NT2/D1 (cell line): ENCODE measurements at places on chromosomes 13 and 19.

DNA sequence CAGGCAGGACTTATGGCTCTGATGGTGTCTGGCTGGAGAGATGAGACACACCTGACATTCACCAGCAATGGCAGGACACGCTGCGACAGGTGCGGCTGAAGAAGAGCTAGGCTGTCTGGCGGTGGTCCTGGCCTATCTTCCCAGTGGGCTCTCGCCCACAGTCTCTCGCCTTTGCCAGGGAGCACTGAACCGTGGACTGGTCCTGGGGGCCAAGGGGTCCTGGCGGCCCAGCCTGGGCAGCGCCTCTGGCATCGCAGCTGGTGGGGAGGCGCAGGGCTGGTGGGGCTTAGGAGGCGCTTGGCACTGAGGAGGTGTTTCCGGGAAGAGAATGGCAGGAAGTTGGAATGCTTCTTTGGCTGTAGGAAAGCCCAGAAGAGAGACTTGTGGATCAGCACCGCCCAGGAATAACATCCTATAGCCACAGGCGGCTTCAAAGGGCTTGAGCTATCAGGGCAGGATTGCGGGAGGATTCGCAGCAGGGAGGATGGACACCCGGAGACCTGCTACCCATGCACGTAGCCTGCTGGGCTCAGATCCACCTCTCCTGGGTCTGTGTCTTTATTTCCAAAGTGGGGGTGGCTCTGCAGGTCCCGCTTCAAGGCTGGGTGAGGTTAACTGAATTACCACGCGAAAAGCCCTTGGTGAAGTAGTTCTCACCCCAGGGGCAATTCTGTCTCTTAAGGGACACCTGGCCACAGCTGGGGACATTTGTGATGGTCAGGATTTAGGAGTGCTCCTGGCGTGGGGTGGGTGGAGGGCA is 14.6 kb downstream of the KDM4B start:
- no peak for DNase-seq

- no peak for DNase-seq
These were observed 27.7 kb upstream of the KCTD12 start for GRCh38 chr13:76913898-76914297.

GRCh38 chr19:40200341-40201099 is 9.3 kb downstream of the MAP3K10 start:
- DNase-seq = no peak

DNA sequence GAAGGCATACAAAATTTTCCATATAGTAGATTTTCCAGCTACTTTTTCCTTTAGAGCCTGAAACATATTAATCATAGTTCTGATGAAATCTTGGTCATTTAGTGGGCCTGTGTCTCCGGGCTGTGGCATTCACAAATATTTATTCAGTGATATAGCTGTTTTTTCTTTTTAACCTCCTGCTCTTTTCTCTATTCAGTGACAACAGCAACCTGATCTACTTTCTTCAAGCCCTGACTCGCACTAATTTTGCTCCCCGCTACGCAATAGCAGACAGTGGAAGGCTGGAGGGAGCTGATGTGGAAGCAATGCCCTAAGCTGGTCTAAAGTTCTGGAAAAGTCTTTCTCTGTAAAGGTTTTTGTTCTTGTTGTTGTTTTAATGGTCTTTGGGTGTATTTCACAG is 289.7 kb downstream of the SLITRK6 start:
- no peak for DNase-seq

DNA sequence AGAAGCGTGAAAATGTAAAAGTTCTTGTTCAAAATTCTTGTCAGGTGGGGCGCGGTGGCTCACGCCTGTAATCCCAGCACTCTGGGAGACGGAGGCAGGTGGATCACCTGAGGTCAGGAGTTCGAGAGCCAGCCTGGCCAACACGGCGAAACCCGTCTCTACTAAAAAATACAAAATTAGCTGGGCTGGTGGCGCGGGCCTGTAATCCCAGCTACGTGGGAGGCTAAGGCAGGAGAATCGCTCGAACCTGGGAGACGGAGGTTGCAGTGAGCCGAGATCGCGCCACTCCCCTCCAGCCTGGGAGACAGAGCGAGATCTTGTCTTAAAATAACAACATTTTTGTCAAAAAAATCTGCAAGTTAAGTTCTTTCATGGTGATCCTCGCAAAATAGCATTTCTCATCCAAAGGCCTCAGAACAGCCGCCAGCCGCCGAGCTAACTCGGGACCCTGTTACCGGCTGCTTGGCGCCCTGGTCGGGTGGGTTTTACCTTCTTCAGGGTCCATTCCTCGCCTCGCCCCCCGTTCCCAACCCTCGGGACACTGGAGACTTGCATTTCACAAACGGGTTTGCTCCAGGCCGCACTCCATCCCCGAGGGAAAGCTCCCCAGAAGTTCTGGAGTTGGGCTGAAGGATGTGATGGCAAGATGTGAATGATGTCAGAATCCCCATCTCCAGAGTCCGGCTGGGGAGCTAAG is 1.6 kb downstream of the LATS2 start:
- no peak for DNase-seq

DNA sequence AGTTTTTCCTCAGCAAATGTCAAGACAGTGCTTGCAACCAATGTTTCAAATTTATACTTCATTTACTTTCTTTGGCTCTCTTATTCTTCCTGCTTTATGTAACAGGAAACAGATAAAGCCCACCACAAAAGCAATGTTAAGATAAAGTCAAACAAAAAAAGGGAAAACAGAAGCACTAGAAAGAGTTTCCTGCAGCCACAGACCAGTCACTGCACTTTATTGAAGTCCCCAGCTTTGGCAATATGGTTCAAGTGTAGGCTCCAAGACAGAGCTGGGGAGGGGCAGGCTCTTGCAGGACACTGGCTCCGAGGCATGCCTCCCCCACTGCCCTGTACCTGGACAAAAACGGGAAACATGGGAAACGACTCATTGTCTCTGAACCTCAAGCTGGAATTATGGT is 15.3 kb upstream of the CDC16 start:
- no peak for DNase-seq

DNA sequence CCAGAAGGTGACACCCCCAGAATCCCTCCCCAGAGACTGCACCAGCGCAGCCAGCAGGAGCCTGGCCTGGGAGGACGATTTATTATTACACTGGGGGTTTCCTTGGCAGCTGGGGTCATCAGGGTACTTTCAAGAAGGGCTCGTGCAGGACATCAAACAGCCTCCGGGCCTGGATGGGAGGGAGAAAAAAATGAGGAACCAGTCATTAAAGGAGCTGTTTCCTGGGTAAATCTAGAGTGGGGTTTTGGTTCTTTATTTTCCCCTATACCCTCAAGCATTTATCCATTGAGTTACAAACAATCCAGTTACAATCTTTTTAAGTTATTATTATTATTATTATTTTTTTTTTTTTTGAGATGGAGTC is 3.1 kb downstream of the POLR1G start:
- no peak for DNase-seq

- peak; percentile 44 for DNase-seq
These were observed 801 bp downstream of the KCTD12 start for GRCh38 chr13:76885203-76886004.

- no peak for DNase-seq
These were observed 14.6 kb upstream of the TMEM255B start for GRCh38 chr13:113744197-113745000.

- no peak for DNase-seq
These were observed 10.1 kb downstream of the TUBA3C start for GRCh38 chr13:19171563-19171962.

DNA sequence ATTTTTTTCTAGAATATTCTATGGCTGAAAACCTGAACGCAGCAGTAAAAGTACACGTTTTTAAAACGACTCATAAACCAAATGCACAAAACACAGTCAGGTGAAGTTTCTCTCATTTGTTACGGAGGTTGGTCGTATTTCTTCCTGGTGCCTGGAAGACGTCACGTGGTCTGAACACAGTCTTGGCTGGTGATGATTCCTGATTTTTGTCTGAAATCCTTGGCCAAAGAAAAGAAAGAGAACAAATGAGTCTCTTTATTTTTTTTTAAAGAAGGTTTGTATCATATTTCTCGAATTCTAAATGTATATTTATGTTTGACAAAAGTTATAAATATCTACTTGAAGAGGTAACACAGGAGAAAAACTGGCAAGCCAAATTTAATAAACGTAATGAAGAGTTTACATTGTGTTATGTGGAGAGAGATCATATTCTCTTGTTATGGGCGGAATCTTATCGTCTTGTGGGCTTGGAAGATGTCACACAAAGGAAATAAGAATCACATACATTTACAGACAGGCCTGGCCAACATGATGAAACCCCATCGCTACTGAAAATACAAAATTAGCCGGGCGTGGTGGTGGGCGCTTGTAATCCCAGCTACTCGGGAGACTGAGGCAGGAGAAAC is 10.0 kb upstream of the PNMA8A start:
- DNase-seq = no peak

- no peak for DNase-seq
These were observed 586.5 kb downstream of the SLITRK5 start for GRCh38 chr13:88257706-88258105.

DNA sequence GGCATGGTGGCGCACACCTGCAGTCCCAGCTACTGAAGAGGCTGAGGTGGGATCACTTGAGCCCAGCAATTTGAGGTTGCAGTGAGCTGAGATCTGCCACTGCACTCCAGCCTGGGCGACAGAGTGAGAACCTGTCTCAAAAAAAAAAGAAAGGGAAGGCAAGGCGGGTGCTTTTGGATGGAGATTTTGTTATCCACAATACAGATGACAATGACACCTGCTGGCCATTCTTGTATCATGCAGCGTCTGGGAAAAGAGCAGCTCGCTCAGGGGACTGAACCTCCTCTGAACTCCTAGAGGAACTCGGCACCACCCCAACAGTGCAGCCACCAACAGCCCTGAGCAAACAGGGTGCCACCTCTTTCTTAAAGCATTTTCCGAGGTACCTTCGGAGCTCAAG is 22.8 kb downstream of the HAUS8 start:
- peak; percentile 55 for DNase-seq

- DNase-seq = no peak
These were observed 7.7 kb upstream of the ZNF613 start for GRCh38 chr19:51919606-51920005.

DNA sequence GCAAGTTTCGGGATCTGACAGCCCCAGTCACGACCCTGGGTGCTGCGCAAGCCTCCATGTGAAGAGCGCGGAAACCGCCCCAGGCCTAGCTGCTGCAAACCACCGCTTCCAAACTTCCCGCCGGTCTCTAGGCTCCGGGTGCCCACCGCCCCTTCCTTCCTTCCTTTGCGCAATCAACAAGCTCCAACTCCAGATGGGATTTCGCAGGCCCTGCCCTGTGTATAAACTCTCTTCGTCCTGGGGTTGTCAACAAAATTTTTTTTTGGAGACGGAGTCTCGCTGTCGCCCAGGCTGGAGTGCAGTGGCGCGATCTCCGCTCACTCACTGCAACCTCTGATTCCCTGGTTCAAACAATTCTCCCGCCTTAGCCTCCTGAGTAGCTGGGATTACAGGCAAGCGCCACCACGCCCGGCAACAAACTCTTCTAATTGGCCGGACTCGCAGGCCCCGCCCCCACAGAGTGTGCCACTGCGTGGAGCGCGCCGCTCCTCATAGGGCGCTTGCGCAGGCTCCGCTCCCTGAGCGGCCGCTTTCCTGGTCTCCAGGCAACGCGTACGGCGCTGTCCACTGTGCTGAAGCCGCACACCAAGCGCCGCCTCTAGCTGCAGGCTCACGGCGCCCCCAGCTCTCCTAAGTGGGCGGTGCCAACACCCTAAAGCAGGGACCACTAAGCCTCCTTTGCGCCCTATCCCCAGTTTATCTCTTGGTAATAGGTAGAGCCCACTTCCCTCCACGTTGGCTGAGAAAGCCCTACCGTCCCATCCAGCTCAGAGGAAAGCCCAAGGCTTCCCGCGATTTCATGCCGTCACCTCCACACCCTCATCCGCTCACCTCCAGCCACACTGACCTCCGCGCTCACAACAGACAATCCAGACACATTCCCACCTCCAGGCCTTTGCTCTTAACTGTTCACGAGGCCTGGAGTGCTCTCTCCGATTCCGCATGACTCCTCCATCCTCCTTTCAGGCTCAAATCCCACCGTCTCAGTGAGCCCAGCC is 5.5 kb upstream of the QTRT1 start:
- DNase-seq = peak; percentile 97

DNA sequence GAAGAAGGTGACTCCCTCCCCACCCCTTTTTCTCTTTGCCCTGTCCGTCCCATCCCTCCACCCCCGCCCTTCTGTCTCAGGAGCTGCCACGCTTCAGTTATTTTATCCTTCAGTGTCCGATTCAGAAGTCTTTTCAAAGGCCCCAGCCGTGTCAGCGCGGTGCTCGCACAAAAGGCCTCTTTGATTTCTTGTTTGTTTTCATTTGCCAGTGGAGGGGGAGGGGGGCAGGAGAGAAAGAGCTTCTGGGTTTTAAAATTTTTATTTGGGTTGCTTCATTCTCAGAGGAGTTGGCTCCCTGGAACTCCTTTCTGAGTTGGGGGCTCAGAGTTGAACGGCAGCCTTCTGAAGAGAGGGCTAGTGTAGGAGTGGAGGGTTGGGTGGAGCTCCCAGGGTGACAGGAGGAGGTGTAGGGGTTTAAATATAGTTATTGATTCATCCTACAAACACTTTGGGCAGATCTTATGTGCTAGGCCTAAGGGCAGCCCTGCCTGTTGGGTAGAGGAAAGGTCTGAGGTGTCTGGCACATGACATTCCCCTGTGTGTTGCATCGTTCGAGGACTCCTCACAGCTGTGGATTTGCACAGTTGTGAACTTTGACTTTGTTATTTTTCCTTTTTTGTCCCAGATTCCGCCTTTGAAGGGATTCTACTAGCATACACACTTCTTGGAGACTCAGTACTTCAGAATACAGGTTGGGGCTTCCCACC is 36.8 kb downstream of the NFIX start:
- no peak for DNase-seq

DNA sequence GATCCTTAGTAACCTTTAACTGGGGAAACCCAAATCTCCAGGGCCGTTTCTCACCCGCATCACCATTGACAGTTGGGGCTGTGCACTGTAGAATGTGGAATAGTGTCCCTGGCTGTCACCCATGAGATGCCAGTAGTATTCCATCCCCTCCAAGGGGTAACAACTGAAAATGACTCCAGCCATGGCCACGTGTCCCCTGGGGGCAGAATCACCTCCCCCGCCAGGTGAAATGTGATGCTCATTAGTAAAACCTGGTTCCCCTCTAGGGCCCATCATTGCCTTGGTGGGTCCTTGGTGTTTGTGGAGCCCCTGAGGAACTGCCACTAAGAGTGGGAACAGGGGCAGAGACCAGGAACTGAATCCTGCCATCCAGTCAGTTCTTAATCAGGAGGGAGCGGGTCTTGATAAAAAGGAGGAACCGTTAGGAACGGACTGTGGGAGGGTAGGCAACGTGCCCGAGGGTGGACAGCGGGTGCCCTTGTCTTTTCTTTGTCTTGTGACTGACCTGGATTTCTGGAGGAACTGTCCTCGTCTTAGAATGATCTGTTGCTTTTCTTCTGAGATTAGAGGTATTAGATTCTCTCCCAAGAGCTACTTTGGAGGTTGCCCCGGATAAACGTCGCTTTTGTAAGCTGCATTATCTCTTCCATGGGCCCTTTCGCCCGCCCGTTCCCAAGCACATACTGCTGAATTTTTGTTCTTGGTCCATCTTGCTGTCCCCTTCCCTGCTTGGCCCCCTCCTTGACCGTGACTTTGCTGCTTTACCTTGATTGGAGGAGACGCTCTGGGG is 3.5 kb downstream of the MYO9B start:
- DNase-seq = no peak
